Choroid plexus epithelial cell (primary cell): ENCODE measurements at places on chromosomes 4 and X.

DNA sequence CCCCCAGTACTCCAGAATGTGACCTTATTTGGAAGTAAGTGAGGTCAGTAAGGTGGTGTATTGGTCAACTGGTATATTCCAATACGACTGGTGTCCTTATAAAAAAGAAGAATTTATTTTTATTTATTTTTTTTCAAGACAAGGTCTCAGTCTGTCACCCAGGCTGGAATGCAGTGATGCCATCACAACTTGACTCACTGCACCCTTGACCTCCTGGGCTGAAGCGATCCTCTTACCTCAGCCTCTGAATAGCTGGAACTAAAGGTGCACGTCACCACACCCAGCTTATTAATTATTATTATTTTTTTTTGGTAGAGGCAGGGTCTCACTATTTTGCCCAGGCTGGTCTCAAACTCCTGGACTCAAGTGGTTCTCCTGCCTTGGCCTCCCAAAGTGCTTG is 115.1 kb upstream of the PITX2 start:
- no peak for DNase-seq

GRCh38 chrX:53677286-53677685 is 9.2 kb downstream of the HUWE1 start:
- DNase-seq: no peak

GRCh38 chr4:77220828-77221613 is 64.0 kb downstream of the CCNG2 start:
- DNase-seq: peak; percentile 74

- no peak for DNase-seq
Measured at GRCh38 chr4:127238956-127239475, 393.7 kb upstream of the INTU start.

DNA sequence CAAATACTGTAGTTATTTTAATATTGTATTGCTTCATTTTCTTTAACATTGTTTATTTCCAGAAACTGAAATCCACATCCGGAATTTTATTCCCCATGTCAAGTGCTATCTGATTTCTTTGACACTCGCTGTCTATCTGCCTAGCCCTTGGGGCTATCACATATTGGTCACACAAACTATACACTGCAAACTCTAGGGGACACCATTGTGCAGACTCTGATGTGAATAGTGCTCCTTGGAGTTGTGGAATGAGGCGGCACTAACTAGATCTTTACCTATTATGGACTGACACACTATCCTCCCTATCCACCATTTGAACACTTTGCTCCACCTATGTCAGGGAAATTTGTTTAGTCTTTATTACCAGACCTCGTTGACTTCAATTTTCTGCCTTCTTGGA is 534.5 kb downstream of the GLUD2 start:
- peak; percentile 16 for DNase-seq

DNA sequence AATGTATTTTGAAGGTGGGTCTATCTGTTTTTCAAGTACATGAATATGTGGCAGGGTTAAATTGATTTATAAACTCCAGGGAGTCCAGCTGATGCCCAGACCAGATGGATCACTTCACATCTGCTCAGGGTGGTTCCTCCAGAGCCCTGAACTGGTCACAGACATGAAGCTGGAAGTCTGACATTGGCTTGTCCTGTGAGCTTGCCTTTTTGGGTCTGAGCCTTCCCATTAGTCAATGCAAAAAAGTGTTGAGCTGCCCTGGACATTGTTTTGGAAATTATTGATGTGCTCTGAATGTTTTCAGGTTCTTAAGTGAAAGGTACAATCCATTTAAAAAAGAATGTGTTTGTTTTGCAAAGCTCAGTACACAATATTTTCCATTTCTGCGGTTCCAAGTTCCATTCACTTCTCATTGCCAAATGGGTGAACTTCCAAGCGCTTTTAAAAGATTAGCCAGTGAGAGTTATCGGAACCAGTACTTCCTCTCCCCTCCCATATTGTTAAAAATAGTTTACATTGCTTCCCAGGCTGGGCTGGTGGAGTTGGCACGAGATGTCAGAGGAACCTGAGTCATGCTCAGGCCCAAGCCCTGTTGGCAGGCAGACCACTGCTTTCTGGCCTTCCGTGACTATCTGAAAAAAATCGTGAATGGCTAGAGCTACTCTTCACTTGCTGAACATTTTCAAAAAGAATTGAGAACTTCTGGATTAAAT is 52.1 kb downstream of the PDGFRA start:
- DNase-seq: peak; percentile 78

GRCh38 chr4:179804440-179804839 is 2362.2 kb upstream of the AGA start:
- DNase-seq: peak; percentile 4

DNA sequence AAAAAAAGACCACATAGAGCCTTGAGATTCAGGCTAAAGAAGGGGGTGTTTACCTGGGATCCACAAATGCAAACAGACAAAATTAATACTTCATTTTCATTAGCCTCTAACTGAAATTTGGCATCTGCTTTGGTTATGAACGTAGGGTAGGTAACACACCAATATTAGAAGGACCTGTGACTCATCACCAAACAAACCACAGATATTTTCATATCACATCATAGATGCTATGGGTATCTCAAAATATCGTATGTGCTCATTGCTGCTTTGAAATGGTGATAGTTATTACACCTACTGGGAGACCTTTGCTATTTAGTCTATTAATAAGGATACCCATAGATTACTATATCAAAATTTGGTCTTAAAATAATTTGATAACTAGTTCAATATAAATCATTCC is 180.6 kb upstream of the MAP3K15 start:
- no peak for DNase-seq

DNA sequence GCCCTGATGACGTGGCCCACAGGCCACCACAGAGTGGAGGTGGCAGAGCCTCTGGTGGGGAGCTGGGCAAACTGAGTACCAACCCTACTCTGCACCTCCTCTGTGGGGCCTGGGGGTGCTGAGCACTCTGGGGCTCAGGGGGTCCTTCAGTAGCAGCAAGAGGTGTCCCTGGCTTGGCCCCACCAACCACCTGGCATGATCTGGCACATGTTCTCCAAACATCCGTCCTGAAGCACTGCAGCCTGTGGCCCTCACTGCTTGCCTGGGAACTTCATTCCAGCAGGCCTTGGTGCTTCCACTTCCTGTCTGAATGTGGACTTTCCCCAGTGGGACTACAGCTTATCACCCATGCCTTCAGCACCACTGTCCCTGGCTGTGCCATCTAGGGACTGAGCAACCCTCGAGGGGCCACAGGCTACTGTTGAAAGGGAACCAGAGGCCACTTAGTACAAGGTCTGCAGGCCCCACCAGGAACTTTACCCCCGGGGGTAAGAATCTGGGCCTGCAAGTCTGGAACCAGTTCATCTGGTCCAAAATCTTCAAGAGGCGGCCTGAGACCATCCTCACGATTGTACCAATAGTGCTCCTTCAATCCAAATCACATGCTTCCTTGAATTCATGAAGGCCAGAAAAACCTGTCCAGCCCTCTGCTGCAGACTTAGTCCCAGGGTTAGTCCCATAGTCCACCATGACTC is 13.2 kb downstream of the TNIP2 start:
- DNase-seq: no peak

DNA sequence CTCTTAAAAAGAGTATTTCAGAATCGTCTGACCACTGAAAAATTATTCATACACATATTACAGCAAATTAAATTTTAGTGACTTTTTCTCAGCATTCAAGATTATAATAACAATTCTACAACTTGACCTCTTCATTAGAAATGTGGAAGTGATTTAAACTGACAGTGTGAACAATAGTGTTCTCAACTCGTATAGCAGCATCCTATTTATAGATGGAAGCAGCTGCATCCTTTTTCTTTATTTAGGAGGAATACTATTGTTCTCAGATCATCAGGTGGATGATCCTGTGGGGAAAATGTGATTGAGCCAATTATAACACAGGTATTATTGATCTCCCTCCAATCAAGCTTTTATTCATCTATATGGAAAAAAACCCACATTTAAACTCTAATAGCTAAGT is 56.7 kb downstream of the RAPGEF2 start:
- DNase-seq: no peak

GRCh38 chr4:54945838-54946237 is 179.6 kb downstream of the KDR start:
- peak; percentile 51 for DNase-seq

- DNase-seq: no peak
Measured at GRCh38 chr4:5040856-5041620, 10.2 kb upstream of the STK32B start.

- DNase-seq: no peak
Measured at GRCh38 chr4:174144106-174144505, 139.4 kb downstream of the FBXO8 start.

GRCh38 chrX:149497626-149498025 is 7.5 kb downstream of the IDS start:
- DNase-seq: peak; percentile 43

- no peak for DNase-seq
Measured at GRCh38 chr4:1880332-1880731, 9.1 kb downstream of the NSD2 start.

GRCh38 chrX:46653482-46653881 is 79.9 kb downstream of the CHST7 start:
- peak; percentile 44 for DNase-seq

GRCh38 chr4:168863719-168864647 is 146.1 kb downstream of the CBR4 start:
- no peak for DNase-seq

GRCh38 chrX:15566244-15566643 is 34.5 kb downstream of the ACE2 start:
- no peak for DNase-seq

- DNase-seq: no peak
Measured at GRCh38 chr4:84901173-84901572, 65.3 kb downstream of the WDFY3 start.

DNA sequence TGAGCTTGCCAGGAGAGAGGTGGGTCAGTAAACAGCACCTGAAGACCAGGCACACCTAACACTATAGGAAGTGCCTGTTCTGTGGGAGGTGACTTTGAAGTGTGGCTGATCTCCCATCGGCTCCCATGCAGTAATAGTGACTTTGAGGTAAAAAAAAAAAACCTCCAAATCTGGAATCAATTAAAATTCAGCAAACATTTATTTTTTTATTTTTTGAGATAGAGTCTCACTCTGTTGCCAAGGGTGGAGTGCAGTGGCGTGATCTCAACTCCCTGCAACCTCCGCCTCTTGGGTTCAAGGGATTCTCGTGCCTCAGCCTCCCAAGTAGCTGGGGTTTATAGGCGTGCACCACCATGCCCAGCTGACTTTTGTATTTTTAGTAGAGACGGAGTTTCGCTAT is 32.4 kb downstream of the ARHGAP10 start:
- no peak for DNase-seq

GRCh38 chrX:121322159-121322558 is 274.7 kb downstream of the GLUD2 start:
- peak; percentile 21 for DNase-seq

DNA sequence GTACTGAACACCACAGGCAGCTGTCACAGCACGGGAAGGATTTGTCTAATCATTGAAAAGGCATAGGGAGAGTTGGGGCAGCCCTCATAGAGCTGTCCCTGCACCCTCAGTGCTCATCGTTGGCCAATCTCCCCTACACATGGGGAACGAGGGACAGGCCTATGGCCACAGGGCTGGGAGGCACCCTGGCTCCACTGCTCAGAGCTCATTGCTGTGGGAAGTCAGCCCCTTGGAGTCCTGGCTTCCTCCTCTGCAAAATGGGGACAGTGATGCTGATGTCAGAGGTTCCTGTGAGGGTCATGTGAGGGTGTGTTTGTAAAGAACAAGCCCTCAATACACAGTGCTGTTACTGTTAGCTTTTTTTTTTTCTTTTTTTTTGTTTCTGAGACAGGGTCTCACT is 19.3 kb upstream of the HTRA3 start:
- no peak for DNase-seq

DNA sequence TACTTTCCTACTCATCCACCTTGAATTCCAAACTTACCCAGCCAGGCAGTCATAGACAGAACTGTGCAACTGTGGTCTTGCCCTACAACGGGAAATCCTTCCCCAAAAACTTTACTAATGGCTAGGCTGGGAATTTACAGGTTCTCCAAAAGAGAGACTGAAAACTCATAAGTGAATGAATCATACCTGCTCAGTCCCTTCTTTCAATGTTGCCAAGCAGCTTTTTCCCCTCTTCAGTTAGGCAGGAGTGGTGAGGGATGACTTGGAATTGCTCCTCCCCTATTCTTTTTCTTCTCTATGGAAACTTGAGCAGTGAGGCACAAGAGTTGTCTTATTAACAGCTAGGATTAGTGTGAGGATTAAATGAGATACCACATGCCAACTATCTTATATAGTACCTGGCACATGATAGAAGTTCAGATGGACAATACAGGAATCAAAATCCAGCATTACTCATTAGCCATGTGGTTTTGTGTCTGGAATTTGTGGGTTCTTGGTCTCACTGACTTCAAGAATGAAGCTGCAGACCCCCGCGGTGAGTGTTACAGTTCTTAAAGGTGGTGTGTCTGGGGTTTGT is 105.9 kb downstream of the TEX13A start:
- no peak for DNase-seq

DNA sequence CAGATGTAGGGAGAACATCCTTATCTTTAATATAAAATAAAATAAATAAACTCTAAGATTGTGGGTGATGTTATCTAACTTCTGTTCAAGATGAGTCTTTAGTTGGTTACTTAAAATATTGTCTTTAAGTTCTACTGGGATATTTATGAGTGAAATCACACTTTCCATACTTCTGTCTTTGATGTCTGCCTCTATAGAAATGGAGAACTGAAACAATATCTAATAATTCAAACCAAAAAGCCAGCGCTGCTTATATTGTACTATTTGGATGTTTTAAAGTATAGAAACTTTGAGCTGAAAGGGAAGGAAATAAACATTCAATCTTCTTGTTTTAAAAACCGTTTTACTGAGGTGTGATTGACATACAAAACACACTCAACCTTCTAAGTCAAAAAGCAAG is 44.8 kb upstream of the RPS6KA3 start:
- no peak for DNase-seq
